ENCODE measurements at places on chromosomes 2 and 18. TPM values are rescaled to one million over a fixed set of nuclear protein-coding genes. Genes with fewer than 3 reads are reported as not detected.

DNA sequence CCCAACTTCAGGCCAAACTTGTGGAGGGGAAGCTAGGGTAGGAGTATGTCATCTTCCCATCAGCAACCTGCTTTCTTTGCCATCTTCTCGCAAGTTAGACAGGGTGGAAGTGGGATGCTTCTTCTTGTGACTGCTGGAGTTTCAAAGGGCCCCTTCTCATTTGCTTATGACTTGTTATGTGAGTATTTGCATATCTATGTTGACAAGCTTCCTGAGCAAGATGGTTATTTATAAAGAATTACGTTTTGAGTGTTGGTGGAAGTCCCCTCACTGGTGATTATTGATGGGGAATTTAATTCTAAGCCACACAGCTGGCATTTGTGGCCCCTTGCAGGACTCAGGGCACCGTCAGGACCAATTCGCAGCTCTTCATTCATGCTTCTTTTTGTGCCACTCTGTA is 791.0 kb downstream of the LRRTM4 start:
- DNase-seq = no peak

- no peak for DNase-seq
Measured at GRCh38 chr2:216775043-216775453, 79.7 kb upstream of the IGFBP5 start.

DNA sequence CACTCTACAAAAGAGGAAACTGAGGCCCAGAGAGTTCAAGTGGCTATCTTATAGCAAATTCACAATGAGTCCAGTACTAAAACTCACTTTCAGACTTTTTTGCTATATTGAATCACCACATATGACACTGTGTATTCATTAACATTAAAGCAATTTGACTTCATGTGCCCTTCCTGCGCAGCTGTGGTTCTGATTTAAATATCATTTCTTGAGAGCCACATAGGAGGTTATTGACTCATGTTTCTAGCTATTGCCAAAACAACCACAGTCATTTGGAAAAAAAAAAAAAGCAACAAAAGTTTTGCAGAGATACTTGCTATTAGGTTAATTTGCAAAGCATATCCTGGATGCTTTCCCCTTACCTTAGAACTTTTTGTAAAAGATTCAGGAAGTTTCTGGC is 341.2 kb downstream of the PIK3C3 start:
- no peak for DNase-seq

- no peak for DNase-seq
Measured at GRCh38 chr2:230267556-230267955, 42.0 kb downstream of the SP140 start.

- no peak for DNase-seq
Measured at GRCh38 chr2:9837451-9837850, 5.8 kb upstream of the TAF1B start.

- no peak for DNase-seq
Measured at GRCh38 chr2:10558281-10559030, 110.3 kb upstream of the ODC1 start.

The ADAM23 gene
- 19.9 TPM for total RNA-seq

DNA sequence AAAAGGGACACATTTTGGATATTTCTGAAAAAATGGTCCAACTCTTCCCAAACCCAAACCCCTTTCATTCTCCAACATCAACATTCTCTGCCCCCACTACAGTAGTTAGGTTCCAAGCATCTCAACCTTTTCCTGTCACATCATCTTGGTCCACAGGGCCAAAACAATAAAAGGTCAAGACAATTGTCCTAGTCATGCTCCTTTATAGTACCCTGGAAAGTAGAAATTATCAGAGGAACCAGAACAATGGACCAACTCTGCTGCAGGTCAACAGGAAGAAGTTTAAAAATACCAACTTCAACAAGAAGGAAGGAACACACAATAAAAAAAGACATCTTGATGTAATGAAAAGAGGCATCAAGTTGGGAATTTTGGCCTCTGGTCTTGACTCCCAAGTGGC is 36.1 kb downstream of the CLASP1 start:
- no peak for DNase-seq
